Common myeloid progenitor, CD34-positive (primary cell): ENCODE measurements at places on chromosomes 13 and 19.

- DNase-seq: no peak
- no peaks in the 10 kb centered on the region for H3K4me1 ChIP-seq
- H3K36me3 ChIP-seq: no peaks in the 10 kb centered on the region
- no peak overlapping the region for H3K27ac ChIP-seq
Observed at GRCh38 chr13:108963846-108964600, 334.6 kb downstream of the MYO16 start.

GRCh38 chr19:52739576-52739975 is 4.7 kb upstream of the ZNF611 start:
- H3K27ac ChIP-seq: no peak overlapping the region
- no peaks in the 10 kb centered on the region for H3K36me3 ChIP-seq
- no peaks in the 10 kb centered on the region for H3K27me3 ChIP-seq
- DNase-seq: no peak

DNA sequence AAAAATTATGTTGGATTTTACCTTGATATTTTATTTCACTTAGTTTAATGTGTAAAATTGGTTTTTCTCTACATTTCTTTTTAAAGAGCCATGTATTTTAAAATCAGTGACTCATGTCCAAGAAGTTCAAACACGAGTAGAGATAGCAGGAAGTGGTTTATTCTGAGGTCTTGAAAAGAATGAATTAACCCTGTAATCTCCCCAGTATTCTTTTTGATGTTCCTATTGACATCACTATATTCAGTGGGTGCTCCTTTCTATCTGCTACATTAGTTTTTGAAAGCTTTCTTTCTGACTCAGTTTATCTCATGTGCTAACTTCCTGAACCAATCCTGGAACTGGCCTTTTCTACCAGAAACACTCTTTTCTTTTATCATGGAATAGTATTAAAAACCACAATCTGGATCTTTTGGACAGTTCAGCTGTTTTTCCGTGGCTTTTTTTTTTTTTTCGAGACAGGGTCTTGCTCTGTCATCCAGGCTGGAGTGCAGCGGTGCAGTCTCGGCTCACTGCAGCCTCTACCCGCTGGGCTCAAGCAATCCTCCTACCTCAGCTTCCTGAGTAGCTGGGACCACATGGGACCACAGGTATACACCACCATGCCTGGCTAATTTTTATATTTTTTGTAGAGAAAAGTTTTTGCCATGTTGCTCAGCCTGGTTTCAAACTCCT is 114.9 kb downstream of the PCCA start:
- no peak overlapping the region for H3K4me3 ChIP-seq
- H3K27ac ChIP-seq: no peak overlapping the region
- no peaks in the 10 kb centered on the region for H3K4me1 ChIP-seq
- peak; percentile 31 for DNase-seq
- no peaks in the 10 kb centered on the region for H3K27me3 ChIP-seq
- no peaks in the 10 kb centered on the region for H3K36me3 ChIP-seq

DNA sequence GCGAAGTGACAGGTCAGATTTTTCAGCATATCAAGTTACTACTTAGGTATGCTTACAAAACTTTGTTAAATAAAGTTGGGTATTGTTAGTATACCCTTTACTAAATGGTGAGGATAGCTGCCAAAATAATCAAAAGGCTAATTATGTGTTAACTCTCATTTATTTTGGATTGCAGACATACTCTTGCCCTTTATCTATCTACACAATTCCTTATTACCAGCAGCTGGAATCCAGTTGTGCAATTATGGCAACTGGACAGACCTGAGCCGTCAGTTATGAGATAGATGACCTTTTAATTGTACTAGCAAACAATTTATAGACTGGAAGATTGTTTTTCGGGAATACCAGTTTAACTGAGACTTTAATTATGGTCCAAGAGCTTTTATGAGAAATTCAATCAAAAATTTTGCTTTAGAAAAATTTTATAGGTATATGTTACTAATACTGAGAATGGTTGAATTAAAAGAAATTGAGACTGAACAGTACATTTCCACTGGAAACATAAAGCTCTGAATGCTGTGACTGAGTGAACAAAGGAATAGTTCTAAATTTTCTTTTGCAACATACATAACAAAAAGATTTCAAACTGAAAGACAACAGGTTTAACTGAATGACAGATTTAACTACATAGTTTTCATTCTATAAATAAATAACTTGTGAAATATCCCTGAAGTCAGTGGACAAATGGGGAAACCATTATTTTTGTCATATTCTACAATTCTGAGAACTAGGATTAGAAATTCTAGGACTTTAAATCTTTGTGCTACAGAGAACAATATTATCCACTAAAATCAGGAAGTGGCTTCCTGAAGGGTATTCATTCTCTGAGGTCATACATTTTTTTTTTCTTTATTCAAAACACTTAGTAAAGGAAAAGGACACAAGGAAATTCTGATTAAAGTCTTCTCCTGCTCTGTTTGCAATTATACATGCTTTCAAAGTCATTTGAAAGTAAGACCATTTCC is 97.4 kb downstream of the ZC3H13 start:
- no peak overlapping the region for H3K4me3 ChIP-seq
- H3K36me3 ChIP-seq: peaks cover 19% of the 10 kb centered on the region
- no peaks in the 10 kb centered on the region for H3K27me3 ChIP-seq

DNA sequence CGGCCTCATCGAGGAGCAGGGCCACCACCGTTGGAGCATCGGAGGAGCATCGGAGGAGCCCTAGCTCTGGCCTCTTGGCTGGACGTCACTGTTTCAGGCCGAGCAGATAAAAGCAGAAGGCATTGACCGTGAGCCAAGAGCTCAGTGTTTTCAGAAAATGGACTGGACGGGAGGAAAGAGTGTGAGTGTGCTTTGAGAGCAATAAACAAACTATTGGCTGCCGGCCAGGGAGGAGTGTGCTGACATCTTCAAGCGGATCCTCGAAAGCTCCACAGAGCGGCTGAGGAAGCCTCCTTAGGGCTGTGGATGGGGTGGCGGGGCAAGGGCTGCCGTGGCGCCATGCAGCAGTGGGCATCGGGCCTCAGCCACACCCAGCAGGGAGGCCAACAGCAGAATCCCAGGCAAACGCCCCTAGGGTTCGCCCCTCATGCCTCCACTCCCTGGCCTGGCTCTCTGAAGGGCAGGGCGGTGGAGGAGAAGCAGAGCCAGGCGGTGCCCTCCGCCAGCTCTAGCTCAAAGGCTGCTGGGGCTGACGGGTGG is 41.8 kb downstream of the IRS2 start:
- H3K4me3 ChIP-seq: peak overlapping the region; percentile 4
- peaks cover 2% of the 10 kb centered on the region for H3K4me1 ChIP-seq
- DNase-seq: no peak
- no peaks in the 10 kb centered on the region for H3K27me3 ChIP-seq
- no peak overlapping the region for H3K27ac ChIP-seq

DNA sequence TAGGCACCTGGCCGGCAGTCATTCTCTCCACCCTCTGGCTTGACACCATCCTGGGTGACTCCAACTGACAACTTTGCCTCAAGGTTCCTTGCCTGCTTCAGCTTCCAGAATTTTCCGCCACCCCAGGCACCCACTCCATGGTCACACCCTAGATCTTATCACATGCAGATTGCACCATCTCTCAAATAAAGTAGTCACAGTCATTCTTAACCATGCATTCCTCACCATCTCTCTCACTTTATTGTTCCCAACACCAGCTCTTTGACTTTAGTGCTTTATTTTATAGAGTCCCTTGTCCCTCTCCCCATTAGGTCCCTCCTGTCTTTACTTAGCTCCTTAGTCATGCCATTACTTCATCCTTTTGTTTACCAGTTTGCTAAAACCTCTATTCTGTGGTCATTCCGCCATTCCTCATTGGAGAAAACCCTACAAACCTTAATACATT is 351.7 kb downstream of the SPRY2 start:
- H3K27me3 ChIP-seq: no peaks in the 10 kb centered on the region
- H3K4me3 ChIP-seq: no peak overlapping the region
- H3K36me3 ChIP-seq: no peaks in the 10 kb centered on the region
- no peak overlapping the region for H3K27ac ChIP-seq

GRCh38 chr19:31910224-31910623 is 435.2 kb upstream of the ZNF507 start:
- H3K4me3 ChIP-seq: no peak overlapping the region
- no peak overlapping the region for H3K27ac ChIP-seq
- no peaks in the 10 kb centered on the region for H3K36me3 ChIP-seq
- no peak for DNase-seq

DNA sequence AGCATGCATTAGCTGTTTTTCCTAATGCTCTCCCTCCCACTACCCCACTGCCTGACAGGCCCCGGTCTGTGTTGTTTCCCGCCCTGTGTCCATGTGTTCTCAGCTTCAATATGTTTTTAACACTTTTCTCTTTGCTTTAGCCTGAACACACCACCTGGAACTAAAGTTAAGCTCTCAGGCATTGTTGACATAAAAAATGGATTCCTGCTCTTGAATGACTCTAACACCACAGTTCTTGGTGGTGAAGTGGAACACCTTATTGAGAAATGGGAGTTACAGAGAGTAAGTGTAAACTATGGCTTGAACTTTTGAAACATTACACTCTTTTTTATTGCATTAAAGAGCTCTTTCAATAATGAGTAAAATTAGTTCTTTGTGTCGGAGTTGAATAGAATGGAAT is 70.1 kb downstream of the TDRD3 start:
- no peaks in the 10 kb centered on the region for H3K27me3 ChIP-seq
- no peak for DNase-seq
- no peaks in the 10 kb centered on the region for H3K36me3 ChIP-seq

DNA sequence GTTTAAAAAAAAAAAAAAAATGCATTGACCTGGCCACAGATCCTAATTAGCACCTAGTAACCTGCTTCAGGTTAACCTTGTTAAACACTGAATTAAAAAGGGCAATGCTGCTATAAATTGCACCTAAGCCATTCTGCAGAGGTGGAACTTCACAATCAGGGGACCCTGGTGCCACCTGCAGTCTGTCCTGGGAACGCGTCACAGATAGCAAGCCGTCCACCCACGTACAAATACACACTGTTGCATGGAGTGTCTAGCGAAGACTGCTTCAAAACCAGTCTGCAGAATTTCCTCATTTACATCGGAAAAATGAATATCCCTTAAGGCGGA is 169.3 kb downstream of the COL4A1 start:
- no peak overlapping the region for H3K27ac ChIP-seq
- no peaks in the 10 kb centered on the region for H3K27me3 ChIP-seq
- no peak for DNase-seq
- H3K36me3 ChIP-seq: no peaks in the 10 kb centered on the region

GRCh38 chr13:98509271-98510155 is 67.4 kb downstream of the STK24 start:
- H3K27ac ChIP-seq: peak overlapping the region; percentile 87
- DNase-seq: peak; percentile 100

- no peak overlapping the region for H3K4me3 ChIP-seq
- H3K4me1 ChIP-seq: no peaks in the 10 kb centered on the region
- no peaks in the 10 kb centered on the region for H3K27me3 ChIP-seq
- no peak overlapping the region for H3K27ac ChIP-seq
- DNase-seq: no peak
Observed at GRCh38 chr19:15488489-15489226, 9.4 kb upstream of the PGLYRP2 start.

- H3K36me3 ChIP-seq: no peaks in the 10 kb centered on the region
- no peak overlapping the region for H3K4me3 ChIP-seq
- no peak overlapping the region for H3K27ac ChIP-seq
- DNase-seq: no peak
Observed at GRCh38 chr19:48573163-48573505, 21.2 kb downstream of the SULT2B1 start.

- H3K27me3 ChIP-seq: no peaks in the 10 kb centered on the region
- no peaks in the 10 kb centered on the region for H3K36me3 ChIP-seq
- no peak for DNase-seq
- peaks cover 14% of the 10 kb centered on the region for H3K4me1 ChIP-seq
- H3K4me3 ChIP-seq: no peak overlapping the region
- no peak overlapping the region for H3K27ac ChIP-seq
Observed at GRCh38 chr13:22111961-22112360, 441.1 kb downstream of the FGF9 start.

DNA sequence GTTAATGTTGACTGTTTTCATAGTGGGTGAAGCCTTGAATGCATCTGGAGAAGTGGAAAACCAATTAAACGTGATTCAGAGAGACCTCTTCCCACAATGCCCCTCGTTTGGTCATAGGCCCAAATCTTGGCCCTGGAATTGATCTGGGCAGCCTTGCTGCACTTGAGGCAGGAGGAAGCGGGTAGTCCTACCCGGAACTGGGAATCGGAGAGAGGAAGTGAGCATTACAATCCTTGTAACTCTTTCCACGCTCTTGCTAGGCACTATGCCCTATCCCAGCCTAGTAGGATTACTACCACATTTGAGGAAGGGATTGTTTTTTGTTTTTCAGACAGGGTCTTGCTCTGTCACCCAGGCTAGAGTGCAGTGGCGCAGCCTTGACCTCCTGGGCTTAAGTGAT is 3.6 kb downstream of the KCNK6 start:
- no peaks in the 10 kb centered on the region for H3K36me3 ChIP-seq
- no peaks in the 10 kb centered on the region for H3K4me1 ChIP-seq
- no peak for DNase-seq
- no peaks in the 10 kb centered on the region for H3K27me3 ChIP-seq
- H3K27ac ChIP-seq: no peak overlapping the region

DNA sequence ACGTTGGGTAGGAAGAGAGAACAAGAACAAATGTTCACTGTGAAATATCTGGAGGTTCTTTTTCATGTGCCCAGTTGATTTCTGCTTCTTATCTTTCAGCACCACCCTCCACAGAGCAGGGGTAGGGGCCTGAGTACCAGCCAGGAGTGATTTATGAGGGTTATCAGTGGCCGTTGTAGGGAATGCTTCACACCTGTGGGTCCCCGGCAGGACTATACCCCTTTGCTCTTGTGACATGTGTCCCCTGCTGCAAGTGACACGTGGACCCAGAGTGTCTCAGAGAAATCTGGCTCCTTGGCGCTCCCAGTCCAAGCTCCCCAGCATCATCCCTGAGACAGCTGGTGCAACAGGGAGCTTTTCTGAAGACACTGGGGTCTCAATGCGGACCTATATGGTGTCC is 29.7 kb downstream of the SIAH3 start:
- H3K4me3 ChIP-seq: no peak overlapping the region
- H3K4me1 ChIP-seq: peaks cover 23% of the 10 kb centered on the region
- no peak for DNase-seq
- H3K36me3 ChIP-seq: no peaks in the 10 kb centered on the region

GRCh38 chr19:45063851-45064801 is 12.2 kb downstream of the ZNF296 start:
- no peak overlapping the region for H3K4me3 ChIP-seq
- peaks cover 85% of the 10 kb centered on the region for H3K36me3 ChIP-seq
- no peaks in the 10 kb centered on the region for H3K4me1 ChIP-seq

DNA sequence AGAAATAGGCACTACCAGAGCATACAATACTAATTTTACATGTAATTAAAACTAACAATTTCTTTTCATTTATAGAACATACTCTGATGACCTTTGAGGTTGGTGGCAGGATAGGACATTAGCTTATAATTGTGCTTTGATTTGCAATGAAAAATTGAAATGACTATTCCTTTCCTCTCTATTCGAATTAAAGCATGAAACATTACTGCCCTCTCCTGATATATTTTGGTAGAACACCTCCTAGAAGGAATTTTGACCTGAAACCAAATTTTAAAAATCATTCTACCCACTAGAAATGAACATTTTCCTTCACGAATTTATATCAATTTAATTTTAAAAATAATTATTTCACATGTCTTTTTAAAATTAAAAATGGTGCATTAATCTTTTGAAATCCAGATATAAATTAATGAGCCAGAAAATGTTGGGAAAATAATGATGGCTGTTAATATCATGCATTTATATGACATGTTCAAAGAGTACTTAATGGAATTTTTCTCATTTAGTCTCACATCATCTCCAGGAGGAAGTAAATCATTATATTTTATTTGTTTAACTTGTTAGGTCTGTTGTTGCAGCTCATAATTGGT is 556.3 kb upstream of the ARGLU1 start:
- H3K36me3 ChIP-seq: no peaks in the 10 kb centered on the region
- no peaks in the 10 kb centered on the region for H3K4me1 ChIP-seq
- H3K4me3 ChIP-seq: no peak overlapping the region
- no peaks in the 10 kb centered on the region for H3K27me3 ChIP-seq
- peak; percentile 6 for DNase-seq
